ENCODE measurements at places on chromosomes 11 and 22. TPM values are rescaled to one million over a fixed set of nuclear protein-coding genes. Genes with fewer than 3 reads are reported as not detected.

DNA sequence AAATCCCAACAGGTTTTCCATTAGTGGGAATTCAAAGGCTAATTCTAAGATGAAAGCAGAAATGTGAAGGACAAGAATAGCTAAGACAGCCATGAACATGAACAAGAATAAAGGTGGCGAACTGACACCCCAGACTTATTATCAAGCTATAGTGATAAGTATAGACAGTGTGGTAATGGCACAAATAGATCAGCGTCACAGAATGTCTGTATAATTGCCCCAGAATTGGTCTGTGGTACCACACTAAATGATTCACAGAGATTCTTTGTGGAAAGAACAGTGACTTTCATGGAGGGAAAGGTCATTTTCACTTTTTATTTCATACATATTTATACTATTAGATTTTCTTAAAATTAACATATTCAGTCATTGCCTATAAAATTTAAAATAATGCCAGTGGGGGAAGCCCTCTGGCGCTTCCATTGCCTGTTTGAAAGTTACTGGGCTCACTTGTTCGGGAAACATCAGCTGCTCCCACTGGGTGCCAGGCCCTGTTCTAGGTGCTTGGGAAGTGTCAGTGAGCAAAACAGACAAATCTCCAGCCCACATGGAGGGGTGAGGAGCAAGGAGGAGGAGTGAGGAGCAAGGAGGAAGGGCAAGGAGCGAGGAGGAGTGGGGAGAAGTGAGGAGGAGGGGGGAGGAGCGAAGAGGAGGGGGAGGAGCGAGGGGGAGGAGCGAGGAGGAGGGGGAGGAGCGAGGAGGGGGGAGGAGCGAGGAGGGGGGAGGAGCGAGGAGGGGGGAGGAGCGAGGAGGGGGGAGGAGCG is 11.3 kb upstream of the NLRP6 start:
- H3K27ac ChIP-seq: no peak overlapping the region
- no peaks in the 10 kb centered on the region for H3K27me3 ChIP-seq
- no peaks in the 10 kb centered on the region for H3K4me1 ChIP-seq
- no peak overlapping the region for H3K4me3 ChIP-seq

DNA sequence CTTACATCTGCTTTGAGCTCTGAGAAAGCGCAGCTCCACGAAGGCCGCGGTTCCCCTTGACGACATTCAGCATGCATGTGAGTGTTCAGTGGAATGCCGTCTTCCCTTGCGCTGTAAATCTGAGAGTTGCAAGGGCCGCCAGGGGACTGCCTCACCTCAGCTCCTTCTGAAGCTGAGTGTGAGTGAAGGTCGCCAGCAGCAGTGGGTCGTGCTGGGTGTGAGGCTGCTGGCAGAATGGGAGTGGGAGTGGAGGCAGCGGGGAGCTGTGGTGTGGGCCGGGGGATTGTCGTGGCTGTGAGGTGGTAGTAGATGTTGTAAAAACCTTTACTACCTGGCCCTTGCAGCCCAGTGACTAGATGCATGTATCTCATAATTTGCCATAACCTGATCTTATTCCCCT is 65.2 kb downstream of the PPP6R2 start:
- DNase-seq: no peak
- H3K27me3 ChIP-seq: no peaks in the 10 kb centered on the region
- no peak overlapping the region for H3K27ac ChIP-seq
- no peaks in the 10 kb centered on the region for H3K4me1 ChIP-seq
- peaks cover 30% of the 10 kb centered on the region for H3K36me3 ChIP-seq

KRTAP5-2 gene
- total RNA-seq: not detected

TSKU gene
- 121 TPM for total RNA-seq

- no peaks in the 10 kb centered on the region for H3K4me1 ChIP-seq
- peaks cover 5% of the 10 kb centered on the region for H3K27me3 ChIP-seq
- H3K36me3 ChIP-seq: no peaks in the 10 kb centered on the region
- DNase-seq: no peak
- H3K27ac ChIP-seq: no peak overlapping the region
These were observed 2.2 kb upstream of the MRGPRG start for GRCh38 chr11:3220521-3221407.

- no peaks in the 10 kb centered on the region for H3K4me1 ChIP-seq
- H3K36me3 ChIP-seq: no peaks in the 10 kb centered on the region
- DNase-seq: no peak
- H3K4me3 ChIP-seq: no peak overlapping the region
These were observed 46.9 kb upstream of the CEP126 start for GRCh38 chr11:101867951-101868350.

- DNase-seq: no peak
- no peak overlapping the region for H3K27ac ChIP-seq
- H3K4me3 ChIP-seq: no peak overlapping the region
- H3K27me3 ChIP-seq: no peaks in the 10 kb centered on the region
These were observed 31.9 kb upstream of the IGLL5 start for GRCh38 chr22:22855617-22856308.

RIMBP3C gene
- total RNA-seq: not detected

FAM180B gene
- total RNA-seq: not detected

DNA sequence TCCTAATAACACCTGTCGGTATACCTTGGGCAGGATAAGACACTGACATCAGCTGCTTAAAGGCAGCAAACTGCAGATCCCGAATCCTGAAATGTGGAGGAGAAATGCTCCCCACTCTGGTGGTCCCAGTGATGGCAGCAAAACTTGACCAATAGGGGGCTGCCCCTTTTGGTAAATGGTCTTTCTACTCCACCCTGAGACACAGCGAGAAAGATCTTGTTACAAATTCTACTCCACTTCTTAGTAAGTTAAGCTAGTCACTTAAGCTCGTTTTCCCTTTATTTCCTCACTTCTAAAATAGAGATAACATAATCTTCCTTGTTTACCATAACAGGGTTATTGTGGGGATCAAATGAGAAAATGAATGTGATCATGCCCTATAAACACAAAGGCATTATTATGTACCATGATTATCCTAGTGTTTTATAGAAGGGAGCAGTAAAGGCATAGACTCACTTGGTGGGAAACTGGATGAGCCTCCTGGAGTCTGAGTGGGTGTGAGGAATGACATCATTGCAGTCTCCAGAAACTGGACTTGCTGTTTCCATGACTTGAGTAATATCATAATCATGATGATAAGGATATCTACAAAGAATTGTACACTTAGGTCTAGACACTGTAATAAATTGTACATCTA is 50.9 kb downstream of the ENDOD1 start:
- no peaks in the 10 kb centered on the region for H3K36me3 ChIP-seq
- H3K27me3 ChIP-seq: no peaks in the 10 kb centered on the region
- H3K4me1 ChIP-seq: no peaks in the 10 kb centered on the region
- no peak overlapping the region for H3K27ac ChIP-seq
- H3K4me3 ChIP-seq: no peak overlapping the region
- no peak for DNase-seq

DNA sequence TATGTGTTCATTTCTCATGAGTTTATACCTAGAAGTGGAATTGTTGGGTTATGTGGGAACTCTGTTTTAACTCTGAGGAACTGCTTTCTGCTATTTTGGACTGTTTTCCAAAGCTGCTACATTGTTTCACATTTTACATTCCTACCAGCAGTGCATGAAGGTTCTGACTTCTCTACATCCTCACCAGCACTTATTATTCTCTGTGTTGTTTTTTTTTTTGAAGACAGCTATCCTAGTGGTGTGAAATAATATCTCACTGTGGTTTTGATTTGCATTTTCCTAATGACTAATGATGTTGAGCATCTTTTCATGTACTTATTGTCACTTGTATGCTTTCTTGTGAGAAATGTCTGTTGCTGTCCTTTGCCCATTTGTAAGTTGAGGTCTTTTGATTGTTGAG is 169.9 kb downstream of the COMMD9 start:
- H3K36me3 ChIP-seq: no peaks in the 10 kb centered on the region
- H3K4me1 ChIP-seq: peaks cover 2% of the 10 kb centered on the region
- no peak overlapping the region for H3K4me3 ChIP-seq
- no peak for DNase-seq
- no peak overlapping the region for H3K27ac ChIP-seq

HTR3B gene
- total RNA-seq: not detected

POU2AF2 gene
- total RNA-seq: not detected

DNA sequence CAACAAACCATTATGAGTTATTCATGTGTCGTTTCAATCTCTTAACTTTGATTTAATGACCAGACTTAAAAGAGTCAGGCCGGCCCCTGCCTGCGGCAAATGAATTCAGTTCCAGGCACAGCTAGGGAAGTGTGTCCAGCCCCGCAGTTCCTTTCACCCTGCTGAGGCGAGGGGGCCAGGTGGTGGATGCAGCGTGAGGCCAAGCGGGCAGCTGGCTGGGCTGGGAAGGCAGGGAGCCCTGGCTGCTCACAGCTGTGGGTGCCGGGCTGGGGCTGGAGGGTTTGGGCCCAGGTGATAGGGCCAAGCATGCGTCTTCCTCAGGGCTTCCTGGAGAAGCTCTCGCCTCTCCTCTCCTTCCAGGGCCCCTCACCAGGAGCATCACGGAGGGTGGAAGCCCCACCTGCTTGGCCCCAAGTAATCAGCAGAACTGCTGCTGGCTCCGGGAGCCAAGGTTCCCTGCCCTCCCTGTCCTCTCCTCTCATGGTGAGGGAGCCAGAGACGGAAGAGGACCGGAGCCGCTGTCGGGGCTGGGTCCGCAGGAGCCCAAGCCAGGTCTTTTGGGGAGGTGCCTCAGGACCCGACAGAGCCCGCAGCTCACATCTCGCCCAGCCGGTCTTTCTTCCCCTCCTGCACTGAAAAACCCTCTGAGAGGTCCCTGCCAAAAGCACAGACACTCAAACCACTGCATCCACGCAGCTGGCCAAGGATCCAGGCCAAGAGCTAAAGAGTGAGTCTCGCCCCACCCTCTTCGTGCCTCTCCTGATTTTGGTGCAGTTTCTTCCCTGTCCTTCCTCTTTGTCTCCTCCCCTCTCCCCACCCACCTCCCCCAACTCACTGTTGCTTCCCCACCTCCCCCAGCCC is 97.0 kb downstream of the ST3GAL4 start:
- H3K4me1 ChIP-seq: no peaks in the 10 kb centered on the region
- H3K36me3 ChIP-seq: no peaks in the 10 kb centered on the region

SERPING1 gene
- 607 TPM for total RNA-seq

FXYD6 gene
- total RNA-seq: 16.4 TPM

- no peak overlapping the region for H3K27ac ChIP-seq
- no peak for DNase-seq
- no peaks in the 10 kb centered on the region for H3K36me3 ChIP-seq
These were observed 182.7 kb downstream of the BLID start for GRCh38 chr11:121933294-121933693.

DCHS1 gene
- 58.0 TPM for total RNA-seq

- no peak overlapping the region for H3K27ac ChIP-seq
- no peak overlapping the region for H3K4me3 ChIP-seq
These were observed 74.8 kb downstream of the NAT10 start for GRCh38 chr11:34180040-34180813.

- DNase-seq: no peak
- peaks cover 10% of the 10 kb centered on the region for H3K36me3 ChIP-seq
These were observed 1.6 kb upstream of the IRF7 start for GRCh38 chr11:617199-617911.

GRCh38 chr11:34680918-34681586 is 60.2 kb downstream of the EHF start:
- H3K4me3 ChIP-seq: no peak overlapping the region
- DNase-seq: no peak
- H3K4me1 ChIP-seq: no peaks in the 10 kb centered on the region
- no peaks in the 10 kb centered on the region for H3K36me3 ChIP-seq

MAPK8IP2 gene
- not detected for total RNA-seq

- H3K27ac ChIP-seq: no peak overlapping the region
- H3K36me3 ChIP-seq: no peaks in the 10 kb centered on the region
- peak; percentile 62 for DNase-seq
- no peaks in the 10 kb centered on the region for H3K4me1 ChIP-seq
- no peak overlapping the region for H3K4me3 ChIP-seq
These were observed 8.3 kb upstream of the HTR3B start for GRCh38 chr11:113896156-113896879.

DNA sequence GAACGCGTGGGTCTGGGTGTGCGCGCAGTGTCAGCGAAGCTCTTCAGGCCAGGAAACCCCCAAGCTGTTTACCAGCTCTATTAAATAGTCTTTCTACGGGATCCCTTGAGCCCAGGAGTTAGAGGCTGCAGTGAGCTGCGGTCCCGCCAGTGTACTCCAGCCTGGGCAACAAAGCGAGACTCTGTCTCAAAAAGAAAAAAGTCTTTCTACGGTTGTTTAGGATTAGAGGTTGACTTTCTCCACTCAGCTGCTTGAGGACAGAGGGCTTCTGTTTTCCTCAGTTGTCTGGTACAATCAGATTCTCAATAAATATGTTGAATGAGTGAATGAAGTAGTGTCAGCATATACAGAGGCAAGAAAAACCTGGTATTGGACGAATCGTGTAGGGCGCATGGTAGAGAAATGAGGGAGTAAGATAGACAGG is 619 bp downstream of the SART1 start:
- H3K4me1 ChIP-seq: peaks cover 23% of the 10 kb centered on the region
- peaks cover 35% of the 10 kb centered on the region for H3K36me3 ChIP-seq
- no peaks in the 10 kb centered on the region for H3K27me3 ChIP-seq
- peak overlapping the region; percentile 89 for H3K4me3 ChIP-seq

DNA sequence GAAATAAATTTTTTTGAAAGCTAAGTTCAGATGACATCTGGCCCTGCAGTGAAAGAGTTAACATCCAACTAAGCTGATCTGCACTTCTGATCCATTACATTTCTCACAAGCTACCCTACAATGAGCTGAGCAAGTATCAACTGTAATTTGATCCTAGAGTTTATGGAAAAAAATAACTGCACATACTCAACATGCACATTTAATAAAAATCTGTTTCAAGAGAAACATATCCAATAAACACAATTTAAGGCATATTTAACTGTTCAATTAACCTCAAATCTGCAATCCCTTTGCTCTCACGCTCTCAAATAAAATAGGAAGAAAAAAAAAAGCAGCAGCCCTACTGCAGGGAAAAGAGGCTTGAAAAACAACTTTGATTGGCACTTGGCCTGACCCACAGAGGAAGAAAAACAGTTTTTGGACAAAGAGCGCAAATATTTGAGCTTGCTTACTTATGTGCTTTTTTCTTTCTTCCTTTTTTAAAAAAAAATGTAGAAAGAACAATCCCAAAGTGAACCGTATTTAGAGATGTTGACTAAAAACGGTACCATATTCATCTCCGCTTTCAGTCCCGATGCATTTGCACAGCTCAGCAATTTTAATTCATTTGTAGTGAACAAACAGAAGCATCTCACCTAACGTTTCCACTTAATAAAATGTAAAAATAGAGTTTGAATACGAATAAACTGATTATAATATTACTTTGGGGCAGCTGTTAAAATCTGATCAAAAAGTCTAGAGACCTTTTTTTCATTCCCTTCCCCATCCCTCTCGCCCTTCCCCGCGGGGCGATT is 1.6 kb downstream of the SESN3 start:
- H3K36me3 ChIP-seq: no peaks in the 10 kb centered on the region
- no peak for DNase-seq
- H3K27me3 ChIP-seq: no peaks in the 10 kb centered on the region
- no peak overlapping the region for H3K27ac ChIP-seq
- no peaks in the 10 kb centered on the region for H3K4me1 ChIP-seq

- peak overlapping the region; percentile 81 for H3K4me3 ChIP-seq
- DNase-seq: no peak
- H3K4me1 ChIP-seq: no peaks in the 10 kb centered on the region
- H3K36me3 ChIP-seq: no peaks in the 10 kb centered on the region
- H3K27me3 ChIP-seq: no peaks in the 10 kb centered on the region
These were observed 1.0 kb upstream of the TRIM44 start for GRCh38 chr11:35661534-35661933.

All from ascending aorta (tissue), 2 donors.